Ovary (tissue), 10 donors: ENCODE measurements at places on chromosomes 2 and 18. TPM values are rescaled to one million over a fixed set of nuclear protein-coding genes. Genes with fewer than 3 reads are reported as not detected.

DNA sequence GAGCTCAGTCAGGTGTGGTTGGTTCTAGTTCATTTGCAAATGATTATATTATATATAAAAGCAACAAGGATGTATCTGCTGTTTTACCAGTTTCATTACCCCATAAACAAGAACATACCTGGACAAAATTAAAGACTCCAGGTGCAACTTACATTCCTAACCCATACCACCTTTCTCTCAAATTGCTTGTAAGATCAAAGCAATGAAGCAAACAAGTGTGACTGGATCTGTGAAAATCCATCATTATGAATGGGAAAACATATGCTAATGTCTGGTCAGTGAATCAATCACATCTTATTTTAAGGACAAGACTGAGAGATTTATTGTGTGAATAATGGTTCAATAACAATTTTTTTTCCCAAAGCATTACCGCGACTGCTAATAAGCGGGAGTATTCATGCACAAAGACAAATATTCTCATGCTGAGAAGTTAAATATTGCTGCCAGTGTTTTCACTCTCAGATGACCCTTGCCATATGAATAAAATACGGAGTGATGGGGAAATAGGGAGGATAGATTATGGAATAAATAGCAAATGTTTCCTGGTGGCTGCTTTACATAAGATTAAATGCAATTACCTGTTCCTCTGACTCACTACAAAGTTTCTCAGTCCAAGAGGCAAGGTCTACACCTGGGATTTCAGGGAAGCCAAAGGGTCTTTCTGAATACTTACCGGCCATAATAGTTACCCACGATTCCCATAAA, 59.3 kb downstream of the WDR75 start:
- no peak overlapping the region for H3K4me3 ChIP-seq
- H3K27ac ChIP-seq = no peak overlapping the region
- no peaks in the 10 kb centered on the region for H3K36me3 ChIP-seq
- H3K27me3 ChIP-seq = no peaks in the 10 kb centered on the region
- DNase-seq = no peak
- H3K4me1 ChIP-seq = peaks cover 8% of the 10 kb centered on the region

DNA sequence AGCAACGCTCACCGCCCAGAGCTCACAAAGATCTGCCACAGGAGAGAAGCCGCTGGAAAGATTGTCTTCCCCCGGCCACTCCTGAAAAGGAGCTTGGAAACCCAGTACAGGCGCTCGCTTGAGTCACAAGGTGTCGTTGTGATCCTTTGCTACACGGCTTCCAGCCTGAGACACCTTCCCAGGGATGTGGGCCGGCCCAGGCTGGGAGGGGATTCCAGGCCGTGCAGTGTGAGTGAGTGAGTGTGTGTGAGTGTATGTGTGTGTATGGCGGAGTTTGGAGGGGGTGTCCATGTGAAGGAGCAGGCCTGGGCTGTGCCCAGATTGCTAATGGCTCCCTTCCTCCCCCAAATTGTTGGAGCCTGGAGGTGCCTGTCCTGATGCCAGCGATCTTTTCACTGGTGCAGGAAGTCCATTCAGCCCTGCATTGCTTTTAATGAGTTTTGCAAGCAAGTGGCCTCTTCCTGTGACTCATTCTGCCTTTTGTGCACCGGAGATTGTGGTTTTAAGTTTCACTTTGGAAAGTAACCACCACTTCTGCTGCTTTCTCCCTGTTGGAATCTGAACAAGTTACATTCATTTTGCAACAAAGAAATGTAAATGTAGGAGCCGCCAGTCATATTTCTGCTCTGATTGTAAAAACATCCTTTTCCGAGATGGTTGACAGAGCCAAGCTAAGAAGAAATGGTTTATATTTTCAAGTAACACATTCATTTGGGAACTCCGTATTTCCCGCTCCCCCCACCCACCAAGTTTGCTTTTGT, 83.7 kb downstream of the LPIN1 start:
- H3K4me1 ChIP-seq = peaks cover 8% of the 10 kb centered on the region
- no peak overlapping the region for H3K27ac ChIP-seq
- no peaks in the 10 kb centered on the region for H3K36me3 ChIP-seq
- no peaks in the 10 kb centered on the region for H3K27me3 ChIP-seq
- H3K4me3 ChIP-seq = peak overlapping the region; percentile 19
- DNase-seq = peak; percentile 69

DNA sequence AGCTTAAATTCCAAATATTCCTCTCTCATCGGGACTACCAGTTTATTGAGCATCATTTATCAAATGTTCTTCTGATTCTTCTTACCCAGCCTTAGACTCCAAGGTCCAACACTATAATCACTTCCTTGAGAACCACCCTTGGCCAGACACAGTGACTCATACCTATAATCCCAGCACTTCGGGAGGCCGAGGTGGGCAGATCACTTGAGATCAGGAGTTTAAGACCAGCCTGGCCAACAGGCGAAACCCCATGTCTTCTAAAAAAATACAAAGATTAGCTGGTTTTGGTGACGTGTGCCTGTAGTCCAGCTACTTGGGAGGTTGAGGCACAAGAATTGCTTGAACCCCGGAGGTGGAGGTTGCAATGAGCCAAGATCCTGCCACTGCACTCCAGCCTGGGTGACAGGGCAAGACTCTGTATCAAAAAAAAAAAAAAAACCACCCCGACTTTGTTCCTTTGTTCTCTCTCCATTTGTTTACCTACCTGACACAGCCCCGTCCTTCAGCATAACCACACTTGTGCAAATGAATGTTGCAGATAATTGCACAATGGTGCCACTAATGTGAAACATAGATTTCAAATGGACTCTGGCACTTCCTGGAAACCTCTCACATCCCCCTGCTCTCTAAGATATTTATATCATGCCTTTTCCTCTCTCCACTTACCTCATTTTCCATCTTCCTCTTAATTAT, 38.9 kb upstream of the LPIN2 start:
- DNase-seq = no peak
- H3K36me3 ChIP-seq = no peaks in the 10 kb centered on the region
- H3K27me3 ChIP-seq = no peaks in the 10 kb centered on the region
- H3K27ac ChIP-seq = no peak overlapping the region
- no peak overlapping the region for H3K4me3 ChIP-seq

DNA sequence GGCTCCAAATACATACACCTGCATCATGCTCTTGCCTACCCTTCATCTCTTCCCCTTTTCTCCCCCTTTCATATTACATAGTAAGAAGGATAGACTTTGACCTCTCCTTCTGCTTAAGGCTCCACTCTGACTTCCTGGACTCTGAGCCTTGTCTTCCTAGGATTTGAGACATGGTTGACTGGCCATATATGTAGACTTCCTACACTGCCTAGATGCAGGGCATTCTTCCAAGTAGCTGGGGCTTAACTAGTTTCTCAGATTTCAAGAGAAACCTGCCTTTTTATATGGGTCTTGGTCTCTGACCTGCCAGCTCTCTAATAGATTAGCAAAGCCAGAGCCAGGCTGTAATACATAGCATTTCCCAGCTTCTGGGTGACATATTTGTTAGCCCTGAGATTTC, 35.4 kb upstream of the CYP26B1 start:
- no peak for DNase-seq
- no peaks in the 10 kb centered on the region for H3K36me3 ChIP-seq
- no peak overlapping the region for H3K4me3 ChIP-seq
- H3K27ac ChIP-seq = no peak overlapping the region

- peaks cover 9% of the 10 kb centered on the region for H3K4me1 ChIP-seq
- no peak overlapping the region for H3K27ac ChIP-seq
- H3K4me3 ChIP-seq = no peak overlapping the region
Observed at GRCh38 chr2:96687711-96688640, 45.4 kb downstream of the FER1L5 start.

The UGT1A9 gene
- not detected for total RNA-seq

The CXCR1 gene
- 0.27 TPM for total RNA-seq
